ENCODE measurements at places on chromosomes 11 and 22.

DNA sequence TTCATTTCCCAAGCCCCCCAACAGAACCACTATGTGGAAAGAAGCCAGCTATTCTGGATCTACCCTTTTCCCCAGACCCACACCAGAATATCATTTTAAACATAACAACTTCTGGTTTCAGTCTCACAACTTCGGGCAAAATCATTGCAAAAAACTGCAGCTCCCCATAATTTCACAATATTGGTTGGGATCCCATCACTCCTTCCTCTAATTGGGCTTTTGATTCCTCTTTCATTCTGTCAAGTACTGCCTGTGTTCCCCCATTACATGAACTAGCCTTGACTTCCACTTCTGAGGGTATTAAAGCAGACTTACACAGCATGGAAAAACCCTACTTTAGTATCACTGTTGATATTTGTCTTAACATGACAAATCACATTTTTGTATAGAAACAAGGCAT lies 4.1 kb upstream of the APOL3 start:
- DNase-seq, result no peak

- no peak for DNase-seq
Measured at GRCh38 chr11:81673001-81673400, 1060.7 kb downstream of the FAM181B start.

DNA sequence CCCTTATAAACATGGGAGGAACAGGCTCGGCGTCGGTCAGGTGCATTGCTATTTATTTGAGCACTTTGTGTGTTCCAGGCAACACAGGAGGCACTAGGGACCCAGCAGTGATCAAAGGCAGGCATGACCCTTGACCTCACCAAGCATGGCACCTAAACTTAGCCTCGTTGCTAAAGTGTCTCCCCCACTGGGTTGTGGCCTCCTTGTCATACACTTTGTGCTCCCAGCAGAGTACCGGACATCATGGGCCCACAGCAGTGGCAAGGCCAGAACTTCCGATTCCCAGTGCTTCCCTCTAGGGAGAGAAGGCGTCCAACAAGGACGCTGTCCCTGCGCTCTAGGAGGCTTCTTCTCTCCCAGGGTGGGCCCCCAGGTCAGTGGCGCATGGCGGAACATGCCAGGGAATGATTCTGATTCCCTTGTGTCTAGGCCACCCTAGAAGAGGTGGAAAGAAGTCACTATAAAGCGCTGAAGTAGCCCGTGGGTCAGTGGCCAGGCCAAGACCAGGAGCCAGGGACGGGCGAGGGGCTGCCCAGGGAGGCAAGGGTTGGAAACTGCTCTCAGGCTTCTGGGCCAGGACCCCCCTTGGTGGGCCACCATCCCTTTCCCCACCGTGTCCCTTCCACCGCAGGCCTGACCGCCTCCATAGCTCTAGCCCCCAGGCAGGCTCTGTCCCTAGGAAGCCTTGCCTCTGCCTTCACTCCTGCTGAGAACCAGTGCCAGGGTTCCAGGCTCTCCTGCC lies 19.7 kb downstream of the TOM1 start:
- DNase-seq, result no peak

DNA sequence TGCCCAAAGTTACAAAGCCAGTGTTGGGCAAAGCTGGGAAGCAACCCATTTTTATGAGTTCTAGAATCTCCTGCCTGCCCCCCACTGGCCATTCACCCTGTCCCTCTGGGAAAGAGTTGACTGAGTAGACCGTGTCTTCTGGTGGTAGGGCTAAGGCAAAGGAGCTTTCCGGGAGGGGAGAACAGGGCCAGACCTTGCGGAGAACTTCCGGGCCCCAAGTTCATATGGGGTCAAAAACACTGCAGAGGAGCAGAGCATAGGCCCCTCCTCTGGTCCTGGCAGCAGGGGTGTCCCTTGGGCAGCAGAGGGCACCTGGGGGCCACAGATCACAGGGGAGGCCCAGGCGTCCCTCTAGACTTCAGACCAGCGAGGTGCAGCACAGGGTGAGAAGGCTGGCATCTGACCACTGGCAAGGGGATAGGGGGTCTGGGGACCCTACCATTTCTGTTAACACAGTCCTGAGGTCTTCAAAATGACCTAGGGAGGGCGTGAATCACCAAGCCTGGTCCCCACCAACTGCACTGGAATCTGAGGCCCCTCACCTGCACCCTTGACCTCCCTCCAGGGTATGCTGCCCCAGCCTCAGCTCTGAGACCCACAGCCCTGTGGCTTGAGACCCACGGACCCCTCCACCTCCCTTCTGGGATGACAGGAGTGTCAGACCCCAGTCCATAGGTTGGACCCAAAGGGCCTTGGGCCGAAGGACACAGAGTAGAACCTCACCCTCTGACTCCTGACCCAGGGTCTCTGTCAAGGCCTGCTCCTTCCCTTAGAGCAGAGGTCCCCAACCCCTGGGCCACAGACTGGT lies 1.3 kb upstream of the ARAP1 start:
- DNase-seq, result no peak

- no peak for DNase-seq
Measured at GRCh38 chr11:125464666-125465065, 31.4 kb downstream of the FEZ1 start.

DNA sequence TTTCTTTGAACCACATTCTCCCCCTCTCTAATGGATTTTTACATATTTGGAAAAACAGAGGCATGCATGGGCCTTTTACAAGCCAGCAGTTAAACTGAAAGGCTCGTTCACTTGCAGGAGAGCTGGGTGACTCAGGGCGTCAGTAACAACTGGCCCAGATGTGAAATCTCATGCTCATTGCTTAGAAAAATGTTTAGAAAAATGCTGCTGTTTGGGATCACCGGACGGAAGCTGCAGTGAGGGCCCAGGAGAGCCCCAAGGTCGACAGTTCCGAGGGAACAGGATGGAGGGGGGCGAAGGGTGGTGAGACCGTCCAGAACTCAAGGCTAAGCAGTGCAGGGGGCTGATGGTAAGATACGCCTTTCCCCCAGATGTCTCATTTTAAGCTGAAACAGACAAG lies 41.7 kb upstream of the SMTN start:
- no peak for DNase-seq

DNA sequence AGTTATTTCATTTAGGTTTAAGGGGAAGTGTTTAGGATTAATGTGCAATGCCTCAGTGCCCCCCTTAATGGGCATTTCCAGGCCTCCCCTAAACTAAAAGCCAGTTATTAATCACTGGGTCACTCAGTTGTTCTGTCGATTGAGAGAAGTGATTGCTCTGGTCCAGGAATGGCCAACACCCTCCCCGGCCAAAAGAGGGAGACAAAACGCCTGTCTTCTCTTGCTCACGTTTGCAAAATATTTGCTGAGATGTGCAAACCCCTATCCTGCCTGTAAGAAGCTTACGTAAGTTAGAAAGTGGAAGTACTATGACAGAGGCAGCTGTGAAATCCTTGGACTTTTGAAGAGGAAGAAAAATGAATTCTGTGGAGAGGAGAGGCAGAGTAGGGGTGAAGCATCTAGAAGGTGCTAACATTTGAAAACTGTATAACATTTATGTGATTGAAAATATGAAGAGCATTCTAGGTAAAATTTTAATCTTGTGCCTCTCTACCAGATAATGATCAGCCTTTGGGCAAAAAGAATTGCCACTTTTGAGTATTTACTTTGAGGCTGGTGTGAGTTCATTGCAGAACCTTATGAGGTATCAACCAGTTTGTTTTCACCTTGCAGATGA lies 37.7 kb downstream of the NTM start:
- DNase-seq, result no peak

DNA sequence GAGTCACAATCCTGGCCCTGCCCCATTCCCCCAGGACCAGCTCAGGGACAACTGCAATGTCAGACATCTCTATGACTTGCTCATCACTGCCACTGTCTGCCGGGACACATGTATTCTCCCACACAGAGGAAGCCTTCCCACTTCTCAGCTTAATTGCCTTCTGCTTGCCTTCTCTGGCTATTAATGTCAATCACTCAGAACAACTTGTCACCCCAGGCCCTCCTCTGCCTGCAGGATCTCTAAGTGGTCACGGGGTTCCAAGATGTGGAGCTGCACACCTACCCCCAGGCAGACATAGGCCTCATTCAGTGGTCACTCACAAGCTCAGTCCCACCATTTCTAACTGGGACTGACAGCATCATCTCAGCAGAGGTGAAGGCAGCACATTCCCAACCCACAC lies 15.1 kb downstream of the PLEKHA7 start:
- no peak for DNase-seq

DNA sequence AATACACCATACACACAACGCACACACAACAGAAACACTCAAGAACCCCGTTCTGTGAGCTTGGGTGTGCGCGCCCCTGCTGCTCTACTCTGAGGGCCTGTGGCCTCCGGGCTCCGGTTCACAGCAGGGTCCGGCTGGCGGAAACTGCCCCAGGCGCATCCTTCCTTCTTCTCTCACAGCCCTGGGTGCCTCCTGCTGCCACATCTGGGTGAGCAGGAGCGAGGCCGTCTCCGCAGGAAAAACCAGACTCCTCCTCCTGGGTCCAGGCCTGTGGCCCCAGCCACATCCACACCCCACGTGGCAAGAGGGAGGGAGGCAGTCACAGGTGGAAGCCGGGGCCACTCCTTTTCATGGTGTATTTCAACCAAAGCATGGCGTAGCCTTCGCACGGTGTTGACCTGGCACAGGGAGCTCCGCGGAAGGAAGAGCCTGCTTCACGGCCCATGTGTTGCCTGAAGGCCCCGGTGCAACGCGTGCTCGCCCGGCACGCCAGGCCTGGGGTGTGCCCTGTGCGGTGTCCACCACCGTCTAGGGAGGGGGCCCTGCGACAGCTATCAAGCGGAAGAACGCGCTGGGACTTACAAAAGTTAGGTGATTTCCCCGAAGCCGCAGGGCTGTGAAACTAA lies 1502.7 kb downstream of the TBC1D22A start:
- no peak for DNase-seq

DNA sequence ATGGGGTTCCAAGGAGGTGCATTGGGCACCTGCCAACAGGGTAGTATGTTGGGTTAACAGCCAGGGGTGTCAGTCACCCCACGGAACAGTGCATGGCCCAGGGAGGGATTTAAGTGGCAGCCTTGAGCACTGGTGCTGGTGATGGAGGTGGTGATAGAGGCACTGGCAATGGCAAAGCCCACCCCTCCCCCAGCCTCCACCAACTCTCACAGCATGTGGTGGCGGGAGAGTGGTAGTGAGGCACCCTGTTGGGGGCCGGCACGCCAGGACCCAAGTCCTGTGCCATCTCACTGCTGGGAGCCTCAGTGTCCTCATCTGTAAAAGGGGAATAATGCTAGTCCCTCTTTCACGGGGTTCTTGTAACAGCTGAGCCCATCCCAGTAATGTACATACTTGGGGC lies 81.5 kb downstream of the MPPED1 start:
- no peak for DNase-seq

DNA sequence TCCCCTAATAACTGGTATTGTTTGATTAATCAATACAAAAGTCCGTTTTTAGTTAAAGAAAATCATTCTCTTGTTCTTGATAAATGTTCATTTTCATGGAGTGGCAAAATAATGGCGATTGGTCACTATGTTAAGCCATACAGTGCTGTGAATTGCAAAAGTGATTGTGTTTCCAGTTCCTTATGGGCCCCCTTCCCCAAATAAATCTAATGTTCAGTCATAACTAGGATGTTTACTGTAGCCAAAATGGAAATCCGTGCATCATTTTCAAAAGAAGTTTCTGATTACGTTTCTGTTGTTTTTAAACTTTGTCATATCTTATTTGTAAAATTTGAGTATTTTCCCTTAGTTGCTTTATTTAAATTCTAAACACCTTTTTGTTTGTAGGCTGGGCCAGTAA lies 845 bp downstream of the RBM7 start:
- DNase-seq, result no peak

GRCh38 chr11:120279502-120279901 lies 39.6 kb downstream of the POU2F3 start:
- no peak for DNase-seq

GRCh38 chr11:85737738-85738137 lies 51.7 kb upstream of the CCDC89 start:
- no peak for DNase-seq

GRCh38 chr11:2142300-2142759 lies 3.1 kb upstream of the IGF2 start:
- DNase-seq, result no peak

DNA sequence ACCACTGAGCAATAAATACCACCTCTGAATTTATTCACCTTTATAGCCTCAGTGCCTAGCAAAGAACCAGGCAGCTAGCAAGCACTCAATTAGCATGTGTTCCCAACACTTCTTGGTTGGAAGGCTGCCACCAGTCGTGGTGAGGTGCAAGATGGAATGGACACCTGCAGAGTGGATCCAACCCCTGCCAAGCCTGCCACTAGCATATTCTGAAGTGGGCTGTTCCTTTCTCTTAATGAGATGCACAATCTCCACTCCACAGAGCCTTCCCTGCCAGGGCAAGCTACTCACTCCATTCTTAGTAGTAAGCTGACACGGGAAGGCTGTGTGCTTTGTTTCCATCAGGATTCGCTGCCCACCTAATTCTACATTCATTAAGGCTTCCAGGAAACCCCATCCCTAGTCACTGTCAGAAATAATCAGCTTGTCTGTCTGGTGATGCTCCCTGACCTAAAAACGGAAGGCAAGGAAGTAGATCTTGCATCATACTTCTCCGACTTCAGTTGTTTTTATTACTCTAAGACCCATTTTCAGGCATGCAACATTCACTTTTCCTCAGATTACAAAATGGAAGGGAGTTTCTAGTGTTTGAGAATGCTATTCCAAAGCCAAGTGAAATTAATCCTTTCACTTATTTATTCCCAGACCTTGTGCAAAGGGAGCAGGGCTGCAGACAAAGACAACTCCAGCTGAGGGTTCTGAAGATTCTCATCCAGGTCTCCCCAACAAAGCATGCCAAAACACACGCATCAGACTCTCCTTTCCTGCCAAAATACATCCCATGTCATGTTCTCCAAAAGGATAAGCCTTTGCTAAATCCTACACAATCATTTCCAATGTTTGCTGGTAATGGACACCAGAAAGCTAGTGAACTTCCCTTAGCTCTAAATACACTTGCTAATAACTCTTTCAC lies 128.0 kb downstream of the TENM4 start:
- DNase-seq, result no peak

GRCh38 chr22:35051791-35052190 lies 14.2 kb upstream of the ISX start:
- no peak for DNase-seq

GRCh38 chr11:46969379-46969778 lies 32.8 kb downstream of the CSTPP1 start:
- DNase-seq, result no peak
